Midbrain (tissue), 1 donor: ENCODE measurements at places on chromosomes 6 and 20.
A peak's percentile ranks its signal among the peaks of the same experiment; 100 is the strongest.

- DNase-seq: no peak
Measured at GRCh38 chr6:81084776-81085430, 667.6 kb downstream of the TENT5A start.

DNA sequence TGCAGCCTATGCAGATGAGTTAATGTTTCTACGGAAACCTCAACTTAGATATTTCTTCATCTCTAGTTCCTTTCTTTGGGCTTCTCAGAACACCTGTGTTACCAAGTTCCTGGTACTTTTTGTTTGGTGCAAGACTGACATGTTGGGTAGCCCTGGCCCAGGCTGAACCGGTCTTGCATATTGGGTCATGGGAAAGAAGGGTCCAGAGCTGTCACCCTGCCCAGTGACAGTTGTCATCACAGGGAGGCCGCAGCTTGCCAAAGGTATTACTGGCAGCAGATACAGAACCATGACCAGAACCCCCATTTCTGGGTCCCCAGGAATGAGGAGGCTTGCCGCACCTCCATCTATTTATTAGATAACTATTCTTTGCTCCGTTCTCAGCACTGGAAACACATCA lies 40.2 kb downstream of the PDYN start:
- no peak for DNase-seq

GRCh38 chr6:75081921-75082320 lies 123.9 kb downstream of the COL12A1 start:
- no peak for DNase-seq

DNA sequence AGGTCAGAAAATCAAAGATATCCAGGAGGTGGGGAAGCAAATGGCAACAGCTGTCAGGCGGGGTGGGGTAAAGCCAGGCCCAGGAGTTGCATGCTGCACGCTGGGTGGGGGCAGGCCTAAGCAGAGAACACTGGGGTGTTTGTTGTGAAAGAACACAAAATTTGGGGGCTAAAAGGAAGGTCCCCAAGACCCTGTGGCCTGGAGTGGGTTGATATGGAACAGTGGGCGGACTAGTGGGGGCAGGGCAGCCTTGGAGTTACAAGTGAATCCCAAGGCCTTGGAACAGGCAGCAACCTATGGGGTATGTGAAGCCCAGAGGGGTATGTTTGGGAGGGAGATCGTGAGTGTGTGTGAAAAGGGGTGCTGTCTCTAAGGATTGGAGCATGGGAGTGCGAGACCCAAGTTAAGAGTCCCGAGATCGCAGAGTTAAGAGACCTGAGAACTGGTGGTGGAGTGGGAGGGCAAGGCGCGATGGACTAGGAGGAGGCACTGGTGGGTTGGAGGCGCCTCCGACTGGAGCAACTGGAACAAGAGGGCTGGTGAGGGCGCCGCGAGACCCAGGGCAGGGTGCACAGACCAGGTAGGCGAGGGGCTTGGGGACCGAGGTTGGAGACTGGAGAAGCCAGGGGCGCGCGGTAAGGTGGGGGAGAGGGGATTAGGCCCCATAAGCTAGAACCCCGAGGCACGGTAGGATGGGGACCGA lies 658 bp downstream of the CUL7 start:
- DNase-seq: no peak

GRCh38 chr6:162849269-162849668 lies 121.5 kb downstream of the PACRG start:
- peak; percentile 65 for DNase-seq

DNA sequence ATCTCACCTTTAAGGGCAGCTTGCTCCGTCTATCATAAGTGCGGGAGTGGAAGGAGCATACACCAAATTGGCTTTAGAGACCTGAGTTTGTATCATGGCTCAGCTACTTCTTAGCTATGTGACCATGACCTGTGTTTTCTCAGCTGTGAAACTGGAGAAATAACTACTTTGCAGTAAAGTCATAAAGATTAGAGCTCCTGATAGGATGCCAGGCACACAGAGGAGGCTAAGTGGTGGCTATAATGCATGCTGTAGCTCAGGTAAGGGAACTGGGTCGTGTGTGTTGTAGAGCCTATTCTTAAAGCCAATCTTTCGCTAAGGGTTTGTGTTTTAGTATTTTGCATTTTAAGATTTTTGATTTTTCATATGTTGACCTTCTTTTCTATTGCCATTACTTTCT lies 451.5 kb upstream of the MAN1A1 start:
- no peak for DNase-seq

GRCh38 chr6:33856031-33856590 lies 52.3 kb upstream of the MLN start:
- no peak for DNase-seq

DNA sequence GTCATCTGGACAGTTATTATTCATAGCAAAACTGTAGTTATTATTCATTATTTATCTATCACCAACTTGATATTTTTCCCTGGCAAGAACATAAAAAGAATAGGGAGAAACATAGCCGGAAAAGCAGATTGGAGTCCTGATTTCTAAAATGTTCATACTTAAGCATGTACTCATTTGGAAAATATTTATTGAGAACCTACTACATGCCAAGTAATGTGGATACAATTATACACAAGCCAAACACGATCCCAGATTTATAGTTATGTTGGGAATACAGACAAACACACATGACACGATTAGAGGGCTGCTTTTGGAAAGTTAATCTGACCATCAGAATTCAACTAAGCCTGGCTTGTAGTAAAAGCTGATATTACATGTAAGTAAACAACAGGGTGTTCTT lies 30.7 kb downstream of the ARHGAP18 start:
- DNase-seq: no peak

- DNase-seq: no peak
Measured at GRCh38 chr20:8427419-8428040, 295.5 kb downstream of the PLCB1 start.

DNA sequence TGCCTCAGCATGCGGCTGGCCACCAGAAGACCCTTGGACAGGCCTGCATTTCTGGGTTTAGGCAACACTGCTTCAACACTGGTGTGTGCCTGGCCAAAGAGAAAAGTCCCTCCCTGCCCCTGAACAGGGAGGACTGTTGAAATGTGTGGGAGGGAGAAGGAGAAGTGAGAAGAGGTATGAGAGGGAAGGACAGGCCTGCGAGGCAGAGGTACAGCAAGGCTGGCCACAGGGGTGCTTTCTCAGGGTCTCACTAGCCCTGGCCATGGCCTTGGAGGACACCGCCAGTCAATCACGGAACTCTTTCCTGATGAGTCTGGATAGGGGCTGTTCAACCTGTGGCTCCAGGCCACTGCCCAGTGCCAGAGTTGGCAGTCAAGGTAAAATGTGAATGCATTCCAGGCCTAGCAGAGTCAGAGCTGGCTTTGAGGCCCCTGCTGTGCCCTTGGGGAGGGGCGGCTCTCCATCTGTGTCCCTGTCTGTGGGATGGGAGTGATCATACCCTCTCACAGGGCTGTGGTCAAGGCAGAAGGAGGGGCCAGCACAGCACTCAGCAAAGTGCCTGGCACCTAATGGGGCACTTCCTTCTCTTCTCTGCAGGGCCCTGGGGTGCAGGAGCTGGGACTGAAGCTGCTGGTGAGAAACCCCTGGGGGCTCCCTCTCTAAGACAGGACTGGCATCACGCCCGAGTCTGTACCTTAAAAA lies 43.2 kb upstream of the CDH22 start:
- no peak for DNase-seq

DNA sequence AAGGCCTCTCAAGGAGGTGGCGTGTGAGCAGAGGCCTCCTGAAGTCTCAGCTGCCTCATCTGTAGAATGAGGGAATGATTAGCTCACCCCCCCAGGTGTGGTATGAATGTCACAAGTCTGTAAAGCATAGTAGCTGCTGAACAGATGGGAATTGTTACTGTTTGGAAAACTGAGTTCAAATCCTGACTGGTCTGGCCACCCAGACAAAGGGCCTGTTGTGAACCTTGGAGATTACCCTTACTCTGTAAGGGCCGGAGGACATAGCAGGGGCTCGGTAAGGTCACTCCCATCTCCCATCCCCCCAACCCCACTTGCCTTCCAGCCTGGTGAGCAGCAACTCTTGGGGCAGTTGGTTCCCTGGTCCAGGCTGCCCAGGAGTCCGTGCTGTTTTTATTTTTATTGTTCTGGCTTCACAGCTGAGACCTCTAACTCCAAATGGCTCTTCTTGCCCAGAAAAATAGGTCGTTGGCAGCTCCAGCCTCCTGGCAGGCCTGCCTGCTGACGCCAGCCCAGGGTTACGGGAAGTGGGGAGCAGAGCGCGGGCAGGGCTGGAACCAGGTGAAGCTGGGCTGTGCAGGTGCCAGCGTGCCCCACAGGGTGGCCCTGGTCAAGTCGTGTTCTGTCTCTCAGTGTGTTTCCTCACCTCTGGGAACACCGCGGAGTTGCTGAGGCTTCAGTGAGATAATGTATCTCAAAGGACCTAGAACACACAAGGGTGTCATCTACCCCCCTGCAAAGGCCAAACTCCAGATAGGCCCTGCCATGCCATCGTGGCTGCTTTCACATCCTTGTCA lies 4.5 kb upstream of the SIRPA start:
- peak; percentile 76 for DNase-seq

DNA sequence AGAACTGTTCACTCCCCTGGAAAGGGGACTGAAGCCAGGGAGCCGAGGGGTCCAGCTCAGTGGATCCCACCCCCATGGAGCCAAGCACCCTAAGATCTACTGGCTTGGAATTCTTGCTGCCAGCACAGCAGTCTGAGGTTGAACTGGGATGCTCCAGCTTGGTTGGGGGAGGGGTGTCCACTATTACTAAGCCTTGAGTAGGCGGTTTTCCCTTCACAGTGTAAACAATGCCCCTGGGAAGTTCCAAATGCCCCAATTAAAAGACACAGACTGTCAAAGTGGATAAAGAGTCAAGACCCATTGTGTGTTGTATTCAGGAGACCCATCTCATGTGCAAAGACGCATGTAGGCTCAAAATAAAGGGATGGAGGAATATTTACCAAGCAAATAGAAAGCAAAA lies 150.2 kb downstream of the LPA start:
- DNase-seq: no peak

DNA sequence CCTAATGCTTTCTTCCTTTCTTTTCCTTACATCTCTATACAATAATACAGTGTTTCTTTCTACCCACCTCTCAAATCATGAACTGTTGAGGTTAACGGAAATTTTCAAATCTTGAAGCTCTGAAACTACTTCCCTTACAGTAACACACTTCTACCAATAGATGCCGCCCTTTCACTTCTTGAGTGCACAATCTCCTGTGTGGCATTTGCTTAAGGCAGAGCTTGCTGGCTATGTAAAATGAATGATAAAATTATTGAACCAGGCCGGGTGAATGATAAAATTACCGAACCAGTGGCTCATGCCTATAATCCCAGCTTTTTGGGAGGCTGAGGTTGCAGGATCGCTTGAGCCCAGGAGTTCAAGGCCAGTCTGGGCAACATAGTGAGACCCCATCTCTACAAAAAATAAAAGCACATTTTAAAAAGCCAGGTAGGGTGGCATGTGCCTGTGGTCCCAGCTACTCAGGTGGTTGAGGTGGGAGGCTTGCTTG lies 56.8 kb downstream of the KCNS1 start:
- DNase-seq: peak; percentile 84

DNA sequence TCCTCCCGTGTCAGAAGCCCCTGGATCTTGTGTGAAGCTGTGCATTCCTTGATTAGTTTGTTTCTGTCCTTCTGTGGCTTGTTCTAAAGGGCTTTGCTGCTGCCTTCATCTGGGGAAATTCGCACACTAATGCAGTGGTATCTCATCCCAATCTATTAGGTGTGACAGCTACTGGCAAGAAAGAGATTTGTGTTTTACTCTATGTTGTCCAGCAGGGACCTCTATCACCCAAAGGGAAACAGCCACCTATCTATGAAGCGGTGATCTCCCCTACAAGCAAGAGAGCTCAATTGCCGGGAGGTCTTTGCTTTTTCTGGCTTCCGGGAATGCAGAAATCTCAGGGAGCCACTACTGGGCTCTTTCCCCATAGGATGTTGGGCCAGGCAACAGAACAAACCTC lies 151.8 kb downstream of the NRN1 start:
- no peak for DNase-seq

DNA sequence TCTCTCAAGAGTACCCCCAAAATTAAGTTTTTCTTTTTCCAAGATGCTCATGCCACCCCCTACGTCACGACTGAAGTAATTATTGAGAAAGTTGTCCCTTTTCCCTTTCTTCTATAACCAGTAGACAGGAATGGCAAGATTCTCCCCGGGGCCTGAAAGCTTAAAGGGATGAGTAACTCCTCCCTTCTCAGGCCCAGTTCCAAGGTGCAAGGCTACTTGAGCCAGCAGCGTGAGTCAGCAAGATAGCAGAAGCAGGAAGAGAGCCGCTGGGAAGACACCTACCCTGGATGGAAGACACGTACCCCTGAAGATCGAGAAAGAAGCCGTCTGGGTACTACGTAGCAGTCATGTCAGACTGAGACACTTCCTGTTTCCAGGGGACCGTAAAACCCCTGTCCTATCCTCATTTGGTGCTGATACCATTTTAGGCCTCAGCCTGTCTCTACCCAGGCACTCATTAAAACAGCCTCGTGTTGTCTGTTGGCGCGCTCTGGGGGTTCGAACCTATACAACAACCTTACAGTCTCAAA lies 241.0 kb downstream of the ADGRG6 start:
- no peak for DNase-seq

DNA sequence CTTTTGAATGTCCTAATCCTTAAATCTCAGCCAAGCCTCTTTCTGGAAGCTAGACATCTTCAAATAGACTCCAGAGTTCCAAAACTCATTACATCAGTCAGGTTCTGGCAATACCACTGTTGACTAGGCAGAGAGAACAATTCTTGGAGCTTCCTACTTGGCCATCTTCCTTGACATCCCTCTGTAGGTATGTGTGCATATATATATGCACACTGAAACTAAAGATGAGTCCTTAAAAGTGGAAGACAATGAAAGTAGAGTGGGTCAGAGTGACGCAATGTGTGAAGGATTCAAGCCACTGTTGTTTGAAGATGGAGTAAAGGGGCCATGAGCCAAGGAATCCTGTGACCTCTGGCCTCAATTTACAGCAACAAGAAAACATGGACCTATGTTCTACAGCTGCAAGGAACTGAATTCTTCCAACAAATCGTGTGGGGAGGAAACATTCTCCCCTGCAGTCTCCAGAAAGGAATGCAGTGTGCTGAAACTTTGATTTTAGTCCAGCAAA lies 18.7 kb upstream of the DUSP22 start:
- DNase-seq: no peak

GRCh38 chr20:57008217-57008616 lies 258.2 kb downstream of the BMP7 start:
- no peak for DNase-seq

GRCh38 chr6:7086488-7086887 lies 21.3 kb upstream of the RREB1 start:
- DNase-seq: no peak

GRCh38 chr6:139143111-139143510 lies 8.2 kb downstream of the HECA start:
- DNase-seq: no peak

GRCh38 chr20:7866285-7866684 lies 74.0 kb downstream of the HAO1 start:
- DNase-seq: peak; percentile 9

- no peak for DNase-seq
Measured at GRCh38 chr6:148367411-148368024, 24.9 kb downstream of the SASH1 start.

DNA sequence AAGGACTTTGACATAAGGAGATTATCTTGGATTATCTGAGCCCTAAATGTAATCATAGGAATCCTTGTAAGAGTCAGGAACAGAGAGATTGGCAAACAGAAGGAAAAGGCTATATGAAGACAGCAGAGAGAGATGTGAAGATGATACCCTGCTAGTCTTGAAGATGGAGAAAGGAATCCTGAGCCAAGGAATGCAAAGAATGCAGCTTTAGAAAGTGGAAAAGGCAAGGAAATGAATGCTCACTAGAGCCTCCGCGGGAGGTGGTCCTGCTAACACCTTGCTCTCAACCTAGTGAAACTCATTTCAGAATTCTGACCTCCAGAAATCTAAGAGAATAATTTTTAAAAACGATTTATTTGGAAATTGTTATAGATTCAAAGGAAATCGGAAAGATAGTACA lies 117.1 kb downstream of the TBXT start:
- no peak for DNase-seq
